T-helper 9 cell (primary cell): ENCODE measurements at places on chromosomes 7 and 10.

DNA sequence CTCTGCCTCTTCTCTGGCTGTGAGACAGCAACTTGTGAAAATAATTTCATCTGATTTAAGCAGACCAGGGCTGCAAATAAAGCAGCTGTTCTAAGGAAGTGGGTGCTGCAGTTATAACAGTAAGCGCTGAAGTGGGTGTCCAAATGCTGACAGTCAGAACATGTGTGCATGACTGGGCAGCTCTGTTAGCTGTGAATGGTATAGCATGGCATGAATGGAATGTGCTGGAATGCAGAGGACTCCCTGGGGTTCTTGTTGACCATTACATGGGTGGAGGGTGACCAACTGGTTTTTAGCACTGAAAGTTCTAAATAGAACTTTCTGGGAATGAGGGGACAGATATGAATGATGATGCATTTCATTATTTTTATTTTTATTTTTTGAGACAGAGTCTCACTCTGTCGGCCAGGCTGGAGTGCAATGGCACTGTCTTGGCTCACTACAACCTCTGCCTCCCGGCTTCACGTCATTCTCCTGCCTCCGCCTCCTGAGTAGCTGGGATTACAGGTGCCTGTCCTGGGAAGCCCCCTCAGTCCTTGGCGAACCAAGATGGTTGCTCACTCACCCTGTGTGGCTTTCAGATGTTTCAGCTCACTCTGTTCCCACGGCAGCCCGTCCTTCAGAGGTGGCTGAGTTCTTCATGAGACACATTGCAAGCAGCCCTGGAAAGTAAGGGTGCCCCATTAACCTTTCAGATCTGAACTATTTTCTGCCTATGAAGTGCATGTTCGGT, 319.8 kb upstream of the PHYHIPL start:
- no peak for DNase-seq

GRCh38 chr7:38448054-38448453, 174.6 kb upstream of the TARP start:
- no peak for DNase-seq

DNA sequence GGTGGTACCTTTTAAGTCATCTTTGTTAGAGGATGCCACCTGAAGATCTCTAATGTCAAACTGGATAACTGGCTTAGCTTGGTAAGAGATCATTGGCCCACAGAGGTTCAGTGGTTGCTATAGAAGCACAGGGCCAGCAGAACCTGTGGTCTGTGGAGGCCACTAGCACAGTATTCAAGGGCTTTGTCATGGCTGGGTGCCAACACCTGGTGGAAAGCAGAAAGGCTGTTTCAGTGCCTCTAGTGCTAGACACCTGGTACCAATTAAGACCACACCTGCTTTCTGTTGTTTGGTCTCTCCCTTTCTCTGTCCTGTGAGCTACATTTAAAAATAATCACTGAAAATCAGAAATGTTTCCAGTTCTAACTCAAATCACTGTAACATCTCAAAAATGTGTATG, 10.0 kb upstream of the PCGF5 start:
- DNase-seq, result no peak

GRCh38 chr7:91436655-91437054, 172.4 kb downstream of the FZD1 start:
- no peak for DNase-seq

GRCh38 chr7:41445946-41446345, 256.9 kb downstream of the INHBA start:
- DNase-seq, result no peak

GRCh38 chr7:133795068-133795665, 332.0 kb upstream of the LRGUK start:
- no peak for DNase-seq

DNA sequence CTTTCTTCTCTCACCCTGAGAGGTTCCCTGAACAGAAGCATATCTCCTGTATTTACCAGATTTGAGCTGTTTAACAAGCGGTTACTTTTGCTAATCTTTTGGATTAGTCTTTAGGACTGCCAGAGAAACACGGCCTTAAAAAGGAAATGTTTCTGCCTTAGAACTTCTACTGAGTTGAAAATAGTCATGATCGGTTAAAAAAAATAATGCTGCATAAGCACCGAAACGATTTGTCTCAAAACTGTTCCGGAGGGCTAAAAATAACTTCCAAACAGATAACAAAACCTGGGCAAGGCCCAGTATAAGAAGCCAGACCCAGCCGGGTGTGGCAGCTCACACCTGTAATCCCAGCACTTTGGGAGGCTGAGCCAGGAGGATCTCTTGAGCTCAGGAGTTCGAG, 43.3 kb upstream of the CYTH3 start:
- no peak for DNase-seq
